ENCODE measurements at places on chromosomes 1 and 21.

GRCh38 chr1:234315091-234315541, 58.1 kb upstream of the COA6 start:
- no peak for DNase-seq

- DNase-seq = peak; percentile 17
These were observed 29.9 kb downstream of the PMVK start for GRCh38 chr1:154906621-154907081.

GRCh38 chr21:18164483-18164882, 80.2 kb upstream of the CHODL start:
- no peak for DNase-seq

- DNase-seq = no peak
These were observed 234.8 kb downstream of the GPR52 start for GRCh38 chr1:174682419-174683008.

- DNase-seq = no peak
These were observed 252.7 kb downstream of the TTLL7 start for GRCh38 chr1:83746234-83746633.

DNA sequence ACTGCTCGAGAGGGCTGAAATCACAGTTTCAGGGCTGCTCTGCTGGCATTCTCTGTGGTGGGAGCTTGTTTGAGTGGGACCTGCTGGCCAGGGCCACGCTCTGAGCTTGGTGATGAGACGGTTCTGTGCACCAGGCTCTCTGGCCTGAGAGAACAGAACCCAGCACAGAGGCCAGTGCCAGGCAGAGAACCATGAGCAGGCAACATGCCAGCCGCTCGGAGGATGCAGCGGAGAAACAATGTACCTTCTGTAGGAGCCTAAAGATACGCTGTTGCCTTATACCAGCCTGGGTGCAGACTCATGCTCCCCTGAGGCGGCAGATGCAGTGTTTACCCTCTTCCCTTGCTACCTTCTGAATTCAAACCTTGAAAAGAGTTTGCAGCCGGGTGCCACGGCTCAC, 10.0 kb downstream of the C2CD2 start:
- DNase-seq = no peak

DNA sequence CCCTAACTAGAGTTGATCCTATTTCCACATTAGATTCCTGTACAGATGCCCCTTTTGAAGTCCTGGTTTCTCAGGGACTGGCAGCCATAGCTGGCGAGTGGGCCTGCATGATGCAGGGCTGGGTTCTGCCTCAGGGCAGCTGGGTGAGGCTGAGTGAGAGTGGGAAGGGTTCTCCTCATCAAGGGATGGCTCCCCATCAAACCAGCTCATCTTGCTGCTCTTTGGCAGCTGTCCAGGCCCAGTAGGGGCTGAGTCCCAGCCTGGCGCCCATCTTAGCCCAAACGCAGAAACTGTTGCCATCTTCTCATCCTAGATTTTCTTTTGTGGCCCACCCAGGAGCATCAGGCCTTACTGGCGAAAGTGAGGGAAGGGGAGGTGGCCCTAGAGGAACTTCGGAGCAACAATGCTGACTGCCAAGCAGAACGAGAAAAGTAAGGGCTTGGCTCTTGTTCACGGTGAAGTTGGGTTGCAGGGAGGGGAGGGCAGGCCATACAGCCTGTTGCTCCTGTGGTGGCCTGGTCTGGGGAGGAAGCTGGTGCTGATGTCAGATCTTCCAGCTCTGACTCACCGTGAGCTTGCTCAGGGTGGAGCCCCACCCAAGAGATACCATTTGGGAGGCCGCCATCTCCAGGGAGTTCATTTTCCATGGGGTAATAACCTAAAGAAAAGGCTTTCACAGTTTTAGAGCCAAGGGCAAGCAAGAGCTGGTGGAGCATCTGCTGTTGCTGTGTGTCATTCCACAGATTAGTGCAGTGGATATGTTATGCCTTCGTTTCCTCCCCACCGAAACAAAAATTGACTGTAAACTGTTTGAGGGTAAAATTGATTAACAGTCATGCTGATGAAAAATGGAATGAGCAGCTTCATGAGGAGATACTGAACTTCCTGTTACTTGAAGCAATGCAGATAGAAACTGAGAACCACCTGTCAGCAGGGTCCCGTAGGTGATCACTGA, 34.7 kb downstream of the TUFT1 start:
- DNase-seq = no peak

DNA sequence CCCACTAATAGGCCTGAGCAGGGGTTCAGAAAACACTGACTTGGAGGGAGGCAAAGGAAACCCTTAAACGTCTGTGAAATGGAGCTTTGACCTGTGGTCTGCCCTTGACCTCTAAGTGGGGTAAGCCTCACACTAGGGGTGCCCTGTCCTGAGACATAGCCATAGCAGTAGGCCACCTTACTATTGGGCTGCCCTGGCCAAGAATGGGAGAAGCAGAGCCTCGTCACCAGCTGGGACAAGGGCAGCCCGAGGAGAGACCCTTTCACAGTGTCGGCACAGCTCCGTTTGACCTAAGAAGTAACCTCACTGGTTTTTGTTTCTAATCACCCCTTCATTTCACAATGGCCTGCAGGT, 26.4 kb upstream of the IFNAR2 start:
- no peak for DNase-seq

DNA sequence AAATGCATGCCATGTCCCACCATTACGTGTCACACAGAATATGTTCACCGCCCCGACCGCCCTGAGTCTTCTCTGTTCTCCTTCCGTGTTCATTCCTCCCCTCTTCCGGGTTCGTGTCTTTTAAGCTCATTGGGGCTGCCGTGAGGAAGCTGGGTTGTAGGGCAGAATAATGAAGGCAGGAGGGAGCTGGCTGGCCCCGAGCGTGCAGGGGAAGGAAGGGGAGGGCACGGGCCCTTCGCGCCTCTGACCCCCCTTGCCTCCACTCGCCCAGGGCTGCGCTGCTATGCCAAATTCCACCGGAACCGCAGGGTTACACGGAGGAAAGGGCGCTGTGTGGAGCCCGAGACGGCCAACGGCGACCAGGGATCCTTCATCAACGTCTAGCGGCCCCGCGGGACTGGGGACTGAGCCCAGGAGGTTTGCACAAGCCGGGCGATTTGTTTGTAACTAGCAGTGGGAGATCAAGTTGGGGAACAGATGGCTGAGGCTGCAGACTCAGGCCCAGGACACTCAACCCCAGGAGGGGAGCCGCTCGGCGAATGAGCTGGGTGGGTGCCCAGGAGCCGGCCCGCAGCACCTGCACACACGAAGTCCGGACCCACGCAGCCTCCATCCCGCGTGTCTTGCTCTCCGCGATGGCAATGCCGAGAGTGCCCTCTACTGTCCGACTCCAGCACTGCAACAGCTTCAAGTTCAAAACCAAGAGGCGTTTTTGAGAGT, 16.5 kb upstream of the AGTRAP start:
- peak; percentile 52 for DNase-seq

GRCh38 chr1:27348861-27349783, 7.3 kb downstream of the SYTL1 start:
- peak; percentile 51 for DNase-seq

GRCh38 chr21:43731476-43731875, 12.5 kb downstream of the PDXK start:
- no peak for DNase-seq

Data from NCI-H2081 (cell line).